ENCODE measurements at places on chromosomes 6 and 20.

GRCh38 chr20:32285621-32286371 is 8.3 kb downstream of the KIF3B start:
- peak; percentile 23 for DNase-seq

GRCh38 chr20:44910690-44911262 is 916 bp downstream of the PABPC1L start:
- DNase-seq: no peak

GRCh38 chr6:16496210-16496609 is 257.8 kb downstream of the GMPR start:
- DNase-seq: no peak

GRCh38 chr20:6057139-6057538 is 3.3 kb upstream of the LRRN4 start:
- DNase-seq: no peak

DNA sequence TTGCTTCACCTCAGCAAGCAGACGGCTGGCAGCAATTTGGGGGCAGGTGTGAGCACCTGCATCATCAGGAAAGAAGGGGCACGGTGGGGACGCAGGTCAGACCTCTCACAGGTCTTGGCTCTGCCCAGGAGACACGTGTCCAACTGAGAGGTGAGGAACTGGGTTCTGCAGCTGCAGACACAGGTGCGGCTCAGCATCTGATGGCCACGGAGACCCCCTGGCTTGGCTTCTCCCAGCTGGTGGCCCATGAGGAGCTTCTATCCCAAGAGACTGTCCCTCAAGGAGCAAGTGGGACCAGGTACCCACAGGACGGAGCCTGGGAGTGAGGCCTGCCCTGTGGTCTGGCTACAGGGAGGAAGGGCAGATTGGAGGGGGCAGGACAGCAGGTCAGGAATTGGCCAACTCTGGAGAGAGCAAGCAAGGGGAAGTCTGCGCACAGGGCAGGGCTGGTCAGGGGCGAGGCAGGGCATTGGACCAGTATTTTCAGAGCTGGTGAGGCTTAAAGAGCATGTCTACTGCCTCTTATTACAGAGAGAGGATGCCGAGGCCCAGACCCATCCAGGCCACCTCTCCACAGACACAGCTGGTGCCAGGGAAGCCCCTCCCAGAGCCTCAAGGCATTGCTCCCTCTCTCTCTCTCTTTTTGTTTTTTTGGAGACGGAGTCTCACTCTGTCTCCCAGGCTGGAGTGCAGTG is 4.2 kb downstream of the STMN3 start:
- no peak for DNase-seq

GRCh38 chr6:48915591-48915990 is 547.5 kb downstream of the MMUT start:
- no peak for DNase-seq

DNA sequence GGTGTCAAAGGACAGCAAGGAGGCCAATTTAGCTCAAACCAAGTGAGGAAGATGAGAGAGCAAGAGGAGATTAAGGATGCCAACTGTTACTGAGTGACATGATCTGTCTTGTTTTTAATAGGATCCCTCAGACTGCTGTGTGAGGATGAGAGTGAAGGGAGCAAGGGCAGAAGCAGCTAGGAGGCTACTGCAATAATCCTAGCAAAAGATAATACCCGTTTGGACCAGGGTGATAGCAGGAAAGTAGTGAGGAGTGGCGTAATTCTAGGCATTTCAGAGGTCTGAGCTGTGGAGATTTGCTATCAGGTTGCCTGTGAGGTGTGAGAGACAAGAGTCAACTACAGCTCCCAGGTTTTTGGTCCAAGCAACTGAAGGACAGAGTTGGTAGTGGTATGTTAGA is 14.7 kb downstream of the UBE2V1 start:
- DNase-seq: no peak

GRCh38 chr6:147905711-147906110 is 397.2 kb downstream of the SAMD5 start:
- DNase-seq: no peak

DNA sequence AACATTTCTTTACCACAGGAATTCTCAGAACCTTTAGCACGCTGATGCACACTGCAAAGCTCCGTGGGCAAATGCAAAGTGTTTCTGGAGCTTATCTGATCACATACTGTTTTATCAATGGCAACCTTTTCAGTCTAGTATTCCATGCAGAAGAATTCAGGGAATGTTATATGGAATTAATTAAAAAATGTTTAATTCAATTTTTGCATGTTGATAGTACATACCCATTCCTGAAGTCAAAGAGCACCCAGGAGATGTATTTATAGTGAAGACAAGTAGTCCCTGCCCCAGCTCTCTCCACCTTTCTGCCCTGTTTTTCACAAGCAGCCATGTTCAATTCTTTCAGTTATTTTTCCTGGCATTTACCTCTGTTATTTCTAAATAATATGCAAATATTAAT is 55.2 kb downstream of the DTNBP1 start:
- DNase-seq: no peak

DNA sequence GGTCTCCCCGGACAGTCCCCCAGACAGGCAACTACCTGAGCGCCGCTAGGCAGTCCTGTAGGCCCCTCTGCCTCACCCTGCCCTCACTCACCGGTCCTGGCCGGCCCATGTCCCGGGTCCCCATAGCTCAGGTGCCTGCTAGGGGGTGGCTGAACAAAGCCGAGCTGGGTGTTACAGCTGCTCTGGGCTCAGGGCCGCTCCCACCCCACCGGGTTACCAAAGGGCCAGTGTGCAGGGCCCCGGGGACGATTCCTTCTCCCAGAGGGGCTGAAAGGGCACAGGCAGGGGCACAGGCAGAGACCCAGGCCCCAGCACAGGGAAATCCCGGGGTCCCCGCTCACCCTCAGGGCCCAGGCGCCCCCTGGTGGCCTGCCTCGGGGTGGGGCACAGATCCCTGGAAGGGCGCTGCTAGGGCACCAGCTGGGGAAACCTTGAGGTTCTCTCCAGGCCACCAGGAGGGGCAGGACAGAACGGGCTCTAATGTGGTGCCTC is 118.4 kb downstream of the GRM4 start:
- DNase-seq: peak; percentile 20

- DNase-seq: no peak
Measured at GRCh38 chr6:6980999-6981597, 126.7 kb upstream of the RREB1 start.

DNA sequence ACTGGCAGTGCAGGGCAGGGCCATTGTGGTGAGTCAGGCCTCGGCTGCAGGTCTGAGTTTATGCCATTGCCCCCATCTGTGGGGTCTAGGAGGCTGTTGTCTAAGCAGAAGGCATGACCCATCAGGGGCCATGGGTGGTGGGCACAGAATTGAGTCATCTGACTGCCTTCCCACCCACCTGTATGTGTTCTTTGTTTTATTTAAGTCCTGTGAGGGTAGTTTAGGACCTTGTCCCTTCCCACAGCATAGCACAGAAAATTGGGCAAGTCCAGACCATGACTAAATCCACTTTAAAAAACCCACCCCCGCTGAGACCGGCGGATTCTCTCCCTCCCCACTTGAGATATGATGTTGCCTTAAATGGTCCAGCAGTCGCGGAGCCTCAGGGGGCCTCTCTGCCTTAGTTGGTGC is 40.3 kb downstream of the ERMARD start:
- no peak for DNase-seq

DNA sequence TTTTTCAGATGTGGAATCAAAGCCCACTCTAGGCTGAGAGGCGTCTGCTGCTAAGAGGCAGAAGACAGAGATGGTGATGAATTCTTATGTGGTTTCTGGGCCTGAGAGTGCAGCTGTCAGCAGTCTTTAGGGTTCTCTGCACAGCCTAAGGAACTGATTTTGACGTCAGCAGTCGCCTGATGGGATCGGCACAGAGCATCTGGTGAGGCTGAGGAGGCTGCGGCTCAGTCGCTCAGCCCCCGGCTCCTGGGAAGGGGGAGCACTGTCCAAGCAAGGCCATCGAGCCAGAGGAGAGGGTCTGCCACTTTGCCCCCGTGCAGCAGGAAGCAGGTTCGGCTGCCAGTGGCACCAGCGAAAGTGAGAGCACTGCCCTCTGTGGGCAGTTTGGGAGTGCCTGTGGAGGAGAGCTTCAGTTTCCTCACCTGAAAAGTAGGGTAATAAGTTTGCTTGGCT is 92.5 kb downstream of the TCP11 start:
- no peak for DNase-seq

- DNase-seq: no peak
Measured at GRCh38 chr6:138005846-138006245, 101.4 kb downstream of the PERP start.

DNA sequence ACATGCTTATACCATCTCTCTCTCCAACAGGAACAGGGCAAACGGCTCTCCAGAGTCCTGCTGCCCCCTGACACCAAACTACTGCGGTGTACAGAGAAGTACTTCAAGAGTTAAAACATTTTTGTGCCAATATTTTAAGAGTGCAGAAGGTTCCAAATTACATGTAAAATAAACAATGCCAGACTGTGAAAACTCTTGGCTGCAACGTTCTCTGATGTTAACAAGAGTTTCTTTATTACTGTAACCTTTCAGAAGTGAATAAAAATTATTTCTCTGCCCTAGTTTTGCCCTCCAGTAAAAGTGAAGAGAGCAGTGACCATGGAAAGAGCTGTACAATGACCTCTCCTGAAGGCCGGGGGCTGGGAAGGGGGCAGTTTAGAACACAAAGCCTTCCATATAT is 41.4 kb upstream of the FAM83C start:
- no peak for DNase-seq

DNA sequence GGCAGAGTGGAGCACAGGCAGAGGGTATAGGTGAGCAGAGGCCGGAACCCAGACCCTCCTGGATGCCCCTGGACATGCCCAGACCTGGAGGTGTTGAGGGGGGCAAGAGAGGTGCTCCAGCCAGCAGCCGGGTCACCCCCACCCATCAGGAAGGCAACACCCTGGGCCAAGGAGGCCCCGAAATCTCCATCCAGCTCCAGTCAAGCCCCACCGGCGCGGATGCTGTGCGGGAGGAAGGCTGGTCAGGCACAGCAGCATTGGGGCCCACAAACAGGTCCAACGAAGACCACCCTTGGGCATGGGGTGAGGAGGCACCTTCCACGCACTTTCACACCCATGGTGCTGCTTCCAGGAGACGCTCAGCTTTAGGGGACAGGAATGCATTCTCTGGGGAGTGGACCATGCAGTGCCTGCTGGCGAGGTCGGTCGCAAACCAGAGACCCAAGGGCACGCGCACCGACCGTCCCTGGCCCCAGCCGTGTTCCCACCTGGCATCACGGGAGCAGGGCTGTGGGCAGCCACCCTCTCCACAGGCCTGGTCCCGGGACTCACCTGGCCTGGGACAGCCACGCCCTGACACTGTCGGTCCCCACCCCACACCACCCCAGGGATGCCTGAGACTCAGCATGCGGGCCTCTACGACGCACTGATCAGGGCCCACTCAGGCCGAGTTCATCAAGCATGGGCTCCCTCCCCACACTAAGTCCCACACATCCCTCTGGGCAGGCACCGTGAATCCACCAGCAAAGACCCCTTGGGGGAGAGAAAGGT is 43.6 kb upstream of the ZBP1 start:
- no peak for DNase-seq

- no peak for DNase-seq
Measured at GRCh38 chr6:81621816-81622395, 130.6 kb downstream of the TENT5A start.

GRCh38 chr6:160005211-160005610 is 36.3 kb downstream of the IGF2R start:
- no peak for DNase-seq

- DNase-seq: peak; percentile 22
Measured at GRCh38 chr6:127938701-127939100, 37.8 kb upstream of the THEMIS start.

DNA sequence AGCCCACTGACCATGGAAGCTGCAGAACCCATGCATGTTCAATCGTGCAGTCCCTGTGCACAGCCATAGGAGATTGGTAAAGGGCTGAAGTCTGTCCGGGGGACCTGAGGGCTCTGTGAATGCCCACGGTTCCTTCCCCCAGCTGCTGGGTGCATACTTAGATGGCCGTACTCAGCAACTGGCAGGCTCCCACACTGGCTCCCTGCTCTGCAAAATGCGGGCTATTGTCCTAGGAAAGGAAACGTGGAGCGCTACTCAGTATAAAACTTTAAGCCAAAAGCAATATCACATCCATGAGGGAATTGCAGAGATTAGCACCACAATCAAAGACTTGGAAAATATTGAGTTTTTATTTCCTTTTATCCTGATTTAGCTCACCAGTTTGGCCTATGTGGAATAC is 202.0 kb downstream of the WDR27 start:
- no peak for DNase-seq

- DNase-seq: no peak
Measured at GRCh38 chr20:57212534-57213276, 53.7 kb downstream of the BMP7 start.
